Fibroblast of lung (primary cell): ENCODE measurements at places on chromosomes 2 and 18. TPM values are rescaled to one million over a fixed set of nuclear protein-coding genes. Genes with fewer than 3 reads are reported as not detected.

The BCL11A gene
- under 0.01 and 0.17 TPM in 2 replicates for total RNA-seq

The M1AP gene
- total RNA-seq, result not detected in 2 replicates

The GALR1 gene
- total RNA-seq, result not detected in 2 replicates

DNA sequence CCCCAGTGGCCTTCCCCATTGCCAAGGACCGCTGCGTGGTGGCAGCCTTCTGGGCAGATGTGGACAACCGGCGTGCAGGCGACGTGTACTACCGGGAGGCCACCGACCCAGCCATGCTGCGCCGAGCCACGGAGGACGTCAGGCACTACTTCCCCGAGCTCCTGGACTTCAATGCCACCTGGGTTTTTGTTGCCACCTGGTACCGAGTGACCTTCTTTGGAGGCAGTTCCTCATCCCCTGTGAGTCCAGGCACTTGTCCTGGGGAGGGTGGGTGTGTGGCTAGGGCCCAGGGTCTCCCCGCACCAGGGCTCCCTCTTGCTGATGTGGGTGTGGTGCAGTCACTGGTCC is 31.9 kb downstream of the SNED1 start:
- no peaks in the 10 kb centered on the region for H3K27me3 ChIP-seq
- H3K4me3 ChIP-seq, result no peak overlapping the region
- H3K36me3 ChIP-seq, result peaks cover 4% of the 10 kb centered on the region
- no peak for DNase-seq
- no peaks in the 10 kb centered on the region for H3K4me1 ChIP-seq

The CRACDL gene
- under 0.01 TPM in 1 of 2 replicates, not detected in the other for total RNA-seq

DNA sequence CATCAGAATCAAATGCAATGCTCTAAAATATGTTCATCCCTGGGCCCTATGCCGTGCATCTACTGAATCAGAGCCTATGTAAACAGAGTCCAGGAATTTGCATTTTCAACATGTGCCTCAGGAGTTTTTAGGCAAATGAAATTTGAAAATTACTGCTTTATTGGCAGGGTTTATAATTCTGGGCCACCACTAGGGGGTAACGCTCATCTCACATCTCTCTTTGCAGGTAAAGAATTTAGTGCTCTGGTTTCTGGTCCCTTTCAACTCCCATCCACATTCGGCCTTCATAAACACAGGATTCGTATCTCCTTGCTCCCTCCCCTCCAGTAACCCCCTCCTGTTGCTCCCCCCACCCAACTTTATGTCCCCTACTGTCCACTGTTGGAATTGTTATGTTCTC is 49.3 kb downstream of the LYPD6B start:
- no peak overlapping the region for H3K27ac ChIP-seq
- no peak overlapping the region for H3K4me3 ChIP-seq
- no peaks in the 10 kb centered on the region for H3K4me1 ChIP-seq
- no peak for DNase-seq

GRCh38 chr18:25651553-25651952 is 299.6 kb upstream of the ZNF521 start:
- DNase-seq, result no peak
- peak overlapping the region; percentile 82 for H3K27ac ChIP-seq
- peaks cover 22% of the 10 kb centered on the region for H3K4me1 ChIP-seq
- no peak overlapping the region for H3K4me3 ChIP-seq
- H3K36me3 ChIP-seq, result no peaks in the 10 kb centered on the region

DNA sequence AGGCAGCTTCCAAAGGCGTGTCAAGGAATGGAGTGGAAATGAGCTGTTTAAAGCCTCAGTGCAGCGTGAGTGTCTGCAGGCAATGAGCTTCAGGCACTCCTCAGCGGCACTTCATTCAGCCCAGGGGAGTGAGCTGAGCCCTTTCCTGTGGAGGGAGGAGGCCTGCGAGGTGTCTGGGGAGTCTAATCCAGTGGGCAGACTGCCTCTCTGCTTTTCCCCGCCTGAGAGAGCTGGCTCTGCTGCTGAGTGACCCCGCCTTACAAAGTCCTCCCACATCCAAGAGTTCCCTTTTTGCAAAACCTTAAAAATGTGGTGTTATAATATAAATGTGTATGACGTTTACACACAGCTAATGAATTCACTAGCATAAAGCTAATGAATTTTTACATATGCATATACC is 7.0 kb upstream of the LDLRAD4 start:
- no peaks in the 10 kb centered on the region for H3K36me3 ChIP-seq
- no peak overlapping the region for H3K27ac ChIP-seq
- no peaks in the 10 kb centered on the region for H3K4me1 ChIP-seq

DNA sequence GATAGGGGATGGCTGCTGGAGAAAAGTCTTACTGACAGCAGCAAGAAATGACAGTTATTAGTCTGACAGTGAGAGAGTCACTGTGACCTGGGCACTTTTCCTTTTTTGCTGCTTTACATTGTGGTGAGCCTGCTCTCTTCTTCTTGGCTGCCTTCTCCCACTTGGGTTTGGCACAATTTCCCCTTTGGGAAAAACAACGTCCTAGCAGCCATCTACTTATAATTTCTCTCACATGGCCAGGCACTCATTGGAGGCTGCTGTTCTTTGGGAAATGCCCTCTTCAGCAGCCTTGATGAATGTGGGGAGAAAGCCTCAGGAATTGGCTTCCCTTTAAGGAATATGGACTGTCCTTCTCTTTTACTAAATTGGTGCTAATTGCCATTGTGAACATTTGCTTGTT is 60.4 kb upstream of the SLC1A4 start:
- no peak for DNase-seq
- no peak overlapping the region for H3K27ac ChIP-seq
- H3K36me3 ChIP-seq, result no peaks in the 10 kb centered on the region
- H3K27me3 ChIP-seq, result peaks cover 20% of the 10 kb centered on the region
- no peak overlapping the region for H3K4me3 ChIP-seq

The C2orf76 gene
- 8.5 and 17.8 TPM in 2 replicates for total RNA-seq

The ITPRIPL1 gene
- total RNA-seq, result 4.1 and 4.6 TPM in 2 replicates

The CD226 gene
- total RNA-seq, result 0.33 and 0.51 TPM in 2 replicates

- peaks cover 14% of the 10 kb centered on the region for H3K36me3 ChIP-seq
- H3K4me3 ChIP-seq, result no peak overlapping the region
- no peak overlapping the region for H3K27ac ChIP-seq
- DNase-seq, result no peak
- no peaks in the 10 kb centered on the region for H3K4me1 ChIP-seq
Observed at GRCh38 chr2:203282101-203282500, 43.3 kb downstream of the CYP20A1 start.

DNA sequence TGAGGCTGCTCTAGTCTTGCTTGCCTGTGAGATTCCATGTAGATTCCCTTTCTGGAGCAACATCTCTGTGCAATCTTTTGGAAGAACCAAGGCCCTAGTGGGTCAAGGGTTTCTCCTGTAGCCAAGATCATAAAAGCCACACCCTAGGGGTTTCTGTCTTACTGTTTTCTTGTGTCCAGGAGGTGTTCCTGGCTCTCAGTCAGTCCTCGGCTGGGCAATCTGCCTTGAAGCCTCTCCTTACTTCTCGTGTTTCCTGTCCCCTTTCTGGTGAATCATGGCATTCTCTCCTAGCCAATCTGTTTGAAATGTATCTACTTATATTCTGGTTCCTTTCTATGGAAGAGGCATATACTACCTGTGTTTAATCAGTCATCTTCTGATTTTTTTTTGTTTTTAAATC is 484.8 kb upstream of the UBE2E3 start:
- DNase-seq, result peak; percentile 51
- no peaks in the 10 kb centered on the region for H3K4me1 ChIP-seq
- H3K36me3 ChIP-seq, result no peaks in the 10 kb centered on the region

The KIF1A gene
- not detected in 2 replicates for total RNA-seq

DNA sequence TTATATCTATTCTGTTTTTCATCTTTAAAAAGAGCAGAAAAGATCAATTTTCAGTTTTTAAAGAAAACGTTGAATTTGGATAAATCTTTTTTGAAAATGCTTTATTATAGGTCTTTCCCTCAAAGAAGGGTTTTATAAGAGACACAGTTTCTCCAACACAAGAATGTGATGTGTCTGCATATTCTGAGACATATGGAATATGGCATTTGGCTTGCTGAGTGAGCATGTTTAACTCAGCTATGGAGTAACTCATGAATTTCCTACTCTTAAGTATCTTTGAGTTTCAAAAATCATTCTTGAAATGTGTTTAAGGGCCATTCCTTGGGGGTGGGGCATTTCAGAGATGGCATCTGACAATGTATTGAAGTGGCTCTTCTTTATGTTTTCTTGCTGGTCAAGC is 191.5 kb downstream of the CCDC85A start:
- H3K36me3 ChIP-seq, result no peaks in the 10 kb centered on the region
- H3K27ac ChIP-seq, result no peak overlapping the region
- H3K27me3 ChIP-seq, result no peaks in the 10 kb centered on the region
- no peaks in the 10 kb centered on the region for H3K4me1 ChIP-seq
- DNase-seq, result no peak

GRCh38 chr18:37175727-37176620 is 347.0 kb downstream of the KIAA1328 start:
- no peaks in the 10 kb centered on the region for H3K27me3 ChIP-seq
- no peak for DNase-seq
- H3K4me1 ChIP-seq, result no peaks in the 10 kb centered on the region
- H3K27ac ChIP-seq, result no peak overlapping the region
- no peak overlapping the region for H3K4me3 ChIP-seq
- no peaks in the 10 kb centered on the region for H3K36me3 ChIP-seq

The EDAR gene
- total RNA-seq, result not detected in 2 replicates

The SERPINB4 gene
- not detected in 2 replicates for total RNA-seq

DNA sequence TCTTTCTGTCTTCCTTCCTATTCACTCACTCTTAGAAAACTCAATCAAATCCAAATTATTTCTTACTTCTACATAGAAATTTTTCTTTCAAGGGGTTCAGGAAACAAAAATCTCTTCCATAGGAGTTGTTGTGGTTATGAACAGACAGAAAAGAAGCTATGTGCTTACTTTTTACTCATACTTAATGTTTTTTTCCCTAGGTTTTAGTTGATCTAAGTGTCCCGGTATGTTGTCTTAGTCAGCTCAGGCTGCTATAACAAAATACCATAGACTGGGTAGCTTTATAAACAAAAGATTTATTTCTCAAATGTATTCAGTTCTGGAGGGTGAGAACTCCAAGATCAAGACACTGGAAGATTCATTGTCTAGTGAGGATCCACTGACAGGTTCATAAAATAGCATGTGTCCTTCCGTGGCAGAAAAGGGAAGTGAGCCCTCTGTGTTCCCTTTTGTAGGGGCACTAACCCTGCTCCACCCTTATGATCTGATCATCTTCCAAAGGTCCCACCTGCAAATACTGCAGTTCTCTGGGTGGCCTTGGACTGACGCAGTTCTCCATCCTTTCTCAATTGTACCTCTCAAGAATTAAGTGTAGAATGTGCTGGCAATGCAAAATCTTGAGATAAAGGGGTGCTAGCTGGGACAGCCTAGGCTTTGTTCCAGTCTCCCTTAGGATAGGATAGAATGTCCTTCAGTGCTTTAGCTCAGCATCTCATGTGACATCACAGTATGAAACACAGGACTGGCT is 14.4 kb upstream of the VRK2 start:
- no peaks in the 10 kb centered on the region for H3K27me3 ChIP-seq
- no peak overlapping the region for H3K27ac ChIP-seq
- H3K4me1 ChIP-seq, result no peaks in the 10 kb centered on the region
- DNase-seq, result peak; percentile 76
- no peaks in the 10 kb centered on the region for H3K36me3 ChIP-seq
- no peak overlapping the region for H3K4me3 ChIP-seq

DNA sequence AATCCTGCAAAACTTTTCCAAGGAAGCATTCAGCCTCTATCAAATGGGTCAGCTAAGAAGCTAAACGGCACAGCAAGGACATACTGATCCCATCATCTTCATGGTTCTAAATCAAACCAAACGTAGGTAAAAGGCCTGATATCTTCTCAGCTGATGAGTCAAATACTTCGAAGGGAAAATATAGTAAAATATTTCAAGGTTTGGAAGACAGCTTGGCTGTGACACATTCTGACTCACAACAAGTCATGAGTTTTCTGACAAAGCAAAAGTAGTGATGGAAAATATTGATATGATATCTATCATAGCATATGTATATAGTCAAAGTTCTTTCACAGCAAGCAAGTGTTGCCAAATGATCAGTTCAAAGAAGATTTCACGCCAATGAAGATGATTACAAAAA is 31.5 kb downstream of the DOCK10 start:
- no peak overlapping the region for H3K4me3 ChIP-seq
- peak; percentile 87 for DNase-seq
- peaks cover 5% of the 10 kb centered on the region for H3K4me1 ChIP-seq

- H3K27ac ChIP-seq, result no peak overlapping the region
- no peaks in the 10 kb centered on the region for H3K4me1 ChIP-seq
- no peaks in the 10 kb centered on the region for H3K36me3 ChIP-seq
- no peak overlapping the region for H3K4me3 ChIP-seq
Observed at GRCh38 chr2:176107731-176108181, 676 bp downstream of the HOXD11 start.

The FAM124B gene
- not detected in 2 replicates for total RNA-seq

- no peaks in the 10 kb centered on the region for H3K27me3 ChIP-seq
- H3K36me3 ChIP-seq, result no peaks in the 10 kb centered on the region
- no peak overlapping the region for H3K27ac ChIP-seq
- H3K4me3 ChIP-seq, result no peak overlapping the region
- DNase-seq, result peak; percentile 67
- no peaks in the 10 kb centered on the region for H3K4me1 ChIP-seq
Observed at GRCh38 chr2:200127848-200128247, 172.5 kb downstream of the MAIP1 start.

GRCh38 chr2:145226901-145227300 is 707.0 kb upstream of the ZEB2 start:
- no peaks in the 10 kb centered on the region for H3K4me1 ChIP-seq
- H3K27me3 ChIP-seq, result no peaks in the 10 kb centered on the region
- no peaks in the 10 kb centered on the region for H3K36me3 ChIP-seq
- no peak overlapping the region for H3K4me3 ChIP-seq
- no peak overlapping the region for H3K27ac ChIP-seq
- DNase-seq, result no peak

The CYRIA gene
- total RNA-seq, result 7.4 and 10.2 TPM in 2 replicates

GRCh38 chr2:135987441-135987840 is 2.0 kb upstream of the DARS1 start:
- no peaks in the 10 kb centered on the region for H3K27me3 ChIP-seq
- H3K36me3 ChIP-seq, result no peaks in the 10 kb centered on the region
- H3K27ac ChIP-seq, result no peak overlapping the region

The LONRF2 gene
- total RNA-seq, result under 0.01 TPM in 2 replicates

The CACNB4 gene
- total RNA-seq, result 0.66 and 2.1 TPM in 2 replicates
